ENCODE measurements at places on chromosomes 6 and 20.

DNA sequence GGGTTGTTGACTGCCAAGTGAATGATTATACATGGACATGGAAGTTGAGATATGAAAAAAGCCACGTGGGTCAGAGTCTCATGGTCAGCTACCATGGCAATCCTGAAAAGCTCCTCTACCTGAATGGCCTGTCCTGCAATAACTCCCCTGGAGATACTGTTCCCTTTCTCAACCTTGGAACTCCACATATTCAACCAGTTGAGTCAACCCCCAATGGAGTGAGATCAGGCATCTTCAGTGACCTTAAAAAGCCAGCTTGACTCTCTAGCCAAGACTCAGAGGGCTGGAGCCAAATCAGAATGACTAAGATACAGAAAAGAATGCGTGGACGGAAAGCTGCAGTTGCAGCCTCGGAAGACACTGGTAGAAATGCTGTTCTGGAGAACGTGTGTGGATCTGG is 341.3 kb downstream of the FOXA2 start:
- H3K27me3 ChIP-seq, result no peaks in the 10 kb centered on the region
- no peak overlapping the region for H3K27ac ChIP-seq
- no peaks in the 10 kb centered on the region for H3K36me3 ChIP-seq
- DNase-seq, result no peak

GRCh38 chr6:130994319-130995097 is 68.5 kb downstream of the EPB41L2 start:
- H3K27ac ChIP-seq, result no peak overlapping the region
- no peaks in the 10 kb centered on the region for H3K36me3 ChIP-seq
- H3K4me3 ChIP-seq, result no peak overlapping the region
- no peak for DNase-seq
- H3K4me1 ChIP-seq, result no peaks in the 10 kb centered on the region

DNA sequence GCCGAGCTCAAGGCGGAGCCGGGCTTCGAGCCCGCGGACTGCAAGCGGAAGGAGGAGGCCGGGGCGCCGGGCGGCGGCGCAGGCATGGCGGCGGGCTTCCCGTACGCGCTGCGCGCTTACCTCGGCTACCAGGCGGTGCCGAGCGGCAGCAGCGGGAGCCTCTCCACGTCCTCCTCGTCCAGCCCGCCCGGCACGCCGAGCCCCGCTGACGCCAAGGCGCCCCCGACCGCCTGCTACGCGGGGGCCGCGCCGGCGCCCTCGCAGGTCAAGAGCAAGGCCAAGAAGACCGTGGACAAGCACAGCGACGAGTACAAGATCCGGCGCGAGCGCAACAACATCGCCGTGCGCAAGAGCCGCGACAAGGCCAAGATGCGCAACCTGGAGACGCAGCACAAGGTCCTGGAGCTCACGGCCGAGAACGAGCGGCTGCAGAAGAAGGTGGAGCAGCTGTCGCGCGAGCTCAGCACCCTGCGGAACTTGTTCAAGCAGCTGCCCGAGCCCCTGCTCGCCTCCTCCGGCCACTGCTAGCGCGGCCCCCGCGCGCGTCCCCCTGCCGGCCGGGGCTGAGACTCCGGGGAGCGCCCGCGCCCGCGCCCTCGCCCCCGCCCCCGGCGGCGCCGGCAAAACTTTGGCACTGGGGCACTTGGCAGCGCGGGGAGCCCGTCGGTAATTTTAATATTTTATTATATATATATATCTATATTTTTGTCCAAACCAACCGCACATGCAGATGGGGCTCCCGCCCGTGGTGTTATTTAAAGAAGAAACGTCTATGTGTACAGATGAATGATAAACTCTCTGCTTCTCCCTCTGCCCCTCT is 1.1 kb downstream of the CEBPB start:
- H3K4me3 ChIP-seq, result peak overlapping the region; percentile 98
- peaks cover 16% of the 10 kb centered on the region for H3K36me3 ChIP-seq
- peak overlapping the region; percentile 100 for H3K27ac ChIP-seq

DNA sequence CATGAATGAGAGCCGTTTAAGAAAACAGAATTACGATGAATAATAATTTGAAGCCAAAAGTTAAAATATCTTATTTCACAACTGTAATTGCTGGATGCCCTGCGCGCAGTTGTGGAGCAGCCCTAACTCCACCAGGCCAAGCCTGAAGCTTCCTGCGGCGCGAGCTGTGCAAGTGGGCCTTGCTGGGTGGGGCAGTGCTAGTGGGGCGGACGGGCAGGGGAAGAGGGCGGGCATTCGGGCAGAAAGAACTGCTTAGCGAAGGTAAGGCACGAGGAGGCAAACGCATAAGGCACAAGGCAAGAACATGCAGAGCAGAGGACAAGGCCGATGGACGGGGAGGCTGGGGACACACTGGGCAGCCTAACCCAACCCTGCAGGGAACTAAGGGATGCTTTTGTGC is 2.3 kb downstream of the HLA-DQB2 start:
- no peak overlapping the region for H3K27ac ChIP-seq
- H3K27me3 ChIP-seq, result peaks cover 67% of the 10 kb centered on the region
- no peaks in the 10 kb centered on the region for H3K36me3 ChIP-seq
- H3K4me3 ChIP-seq, result no peak overlapping the region
- no peak for DNase-seq

GRCh38 chr6:18343741-18344140 is 43.4 kb upstream of the RNF144B start:
- no peak overlapping the region for H3K4me3 ChIP-seq
- H3K27me3 ChIP-seq, result no peaks in the 10 kb centered on the region
- no peak for DNase-seq
- H3K27ac ChIP-seq, result no peak overlapping the region

- H3K27me3 ChIP-seq, result no peaks in the 10 kb centered on the region
- H3K36me3 ChIP-seq, result no peaks in the 10 kb centered on the region
- no peak for DNase-seq
- H3K4me3 ChIP-seq, result no peak overlapping the region
These were observed 64.1 kb downstream of the C6orf118 start for GRCh38 chr6:165245287-165245686.

DNA sequence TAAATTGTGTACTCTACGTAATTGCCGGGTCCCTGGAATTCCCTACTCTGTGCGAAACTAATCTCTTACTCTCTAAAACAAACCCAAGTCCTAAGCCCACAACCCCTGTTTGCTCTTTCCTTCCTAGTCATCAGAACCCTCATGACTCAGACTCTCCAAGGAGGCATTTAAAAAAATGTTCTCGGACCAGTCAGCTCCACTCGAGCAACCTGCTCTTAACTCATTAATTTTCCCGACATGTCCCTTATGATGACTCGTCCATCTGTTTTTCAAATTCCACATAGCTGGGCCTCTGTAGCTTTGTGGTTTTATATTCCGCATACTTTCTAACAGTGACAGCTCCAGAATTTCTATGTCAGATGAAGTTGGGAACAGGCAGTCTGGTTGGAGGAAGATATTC is 2.6 kb upstream of the MUC22 start:
- H3K27ac ChIP-seq, result no peak overlapping the region
- peaks cover 9% of the 10 kb centered on the region for H3K4me1 ChIP-seq
- no peak for DNase-seq
- H3K27me3 ChIP-seq, result peaks cover 32% of the 10 kb centered on the region

DNA sequence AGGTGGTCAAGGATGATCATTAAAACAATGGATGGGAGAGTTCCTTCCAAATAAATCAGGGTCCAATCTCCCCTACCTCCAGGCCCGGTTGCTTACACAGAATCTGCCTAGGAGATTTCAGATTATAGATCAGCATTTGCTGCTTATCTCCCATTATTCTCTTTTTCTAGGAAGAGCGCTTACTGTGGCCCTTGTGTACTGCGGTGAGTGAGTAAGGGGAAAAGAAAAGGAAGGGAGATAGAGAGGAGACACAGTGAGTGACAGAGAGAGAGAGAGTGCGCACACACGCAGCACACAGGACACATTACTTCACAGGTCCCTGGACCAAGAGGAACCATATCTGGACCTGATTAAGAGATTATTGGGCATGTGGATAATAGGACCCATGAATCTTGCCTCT is 6.2 kb downstream of the LATS1 start:
- H3K4me3 ChIP-seq, result no peak overlapping the region
- H3K4me1 ChIP-seq, result peaks cover 52% of the 10 kb centered on the region
- peaks cover 23% of the 10 kb centered on the region for H3K36me3 ChIP-seq
- DNase-seq, result no peak
- H3K27ac ChIP-seq, result no peak overlapping the region

DNA sequence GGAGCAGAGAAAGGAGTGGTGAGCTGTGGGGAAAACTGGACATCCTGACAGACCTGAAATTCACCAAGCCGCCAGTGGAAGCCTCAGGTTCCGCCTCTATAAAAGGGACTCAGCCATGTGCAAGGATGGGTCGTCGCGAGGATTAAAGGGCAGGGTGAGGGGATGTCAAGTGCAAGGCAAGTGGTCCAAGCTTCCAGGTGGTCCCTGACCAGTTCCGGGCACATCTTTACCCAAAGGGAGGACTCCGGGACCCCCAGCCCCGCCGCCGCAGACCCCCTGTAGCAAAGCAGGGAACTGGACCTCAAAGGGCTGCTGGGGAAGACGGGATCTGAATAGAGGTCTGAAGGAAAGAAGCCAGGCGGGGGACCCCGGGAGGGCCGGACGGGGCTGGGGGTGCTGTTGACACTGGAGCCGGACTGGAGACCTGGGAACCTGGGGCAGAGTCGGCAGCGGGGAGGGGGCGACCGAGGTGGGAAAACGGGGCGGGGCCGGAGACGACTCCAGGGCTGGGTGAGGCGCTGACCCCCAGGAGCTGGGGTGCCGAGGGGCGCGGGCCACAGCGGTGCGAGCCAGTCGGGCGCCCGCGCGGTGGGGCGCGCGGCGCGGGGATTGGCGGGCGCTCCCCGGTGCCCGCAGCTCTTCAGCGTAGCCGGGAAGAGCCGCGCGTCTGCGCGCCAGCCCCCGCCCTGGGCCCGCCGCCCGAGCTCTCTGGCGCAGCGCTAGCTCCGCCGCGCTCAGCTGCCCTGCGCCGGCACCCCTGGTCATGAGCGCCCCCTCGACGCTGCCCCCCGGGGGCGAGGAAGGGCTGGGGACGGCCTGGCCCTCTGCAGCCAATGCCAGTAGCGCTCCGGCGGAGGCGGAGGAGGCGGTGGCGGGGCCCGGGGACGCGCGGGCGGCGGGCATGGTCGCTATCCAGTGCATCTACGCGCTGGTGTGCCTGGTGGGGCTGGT is at the start of gene SSTR4:
Gene SSTR4, plus strand, starts transcription at position 592 of the 951 bp plus-strand sequence. Its CDS starts 172 bp downstream, at position 764.
- no peaks in the 10 kb centered on the region for H3K36me3 ChIP-seq
- H3K27me3 ChIP-seq, result peaks cover 28% of the 10 kb centered on the region
- H3K27ac ChIP-seq, result no peak within 1 kb of the TSS
- no peak within 1 kb of the TSS for H3K4me3 ChIP-seq

DNA sequence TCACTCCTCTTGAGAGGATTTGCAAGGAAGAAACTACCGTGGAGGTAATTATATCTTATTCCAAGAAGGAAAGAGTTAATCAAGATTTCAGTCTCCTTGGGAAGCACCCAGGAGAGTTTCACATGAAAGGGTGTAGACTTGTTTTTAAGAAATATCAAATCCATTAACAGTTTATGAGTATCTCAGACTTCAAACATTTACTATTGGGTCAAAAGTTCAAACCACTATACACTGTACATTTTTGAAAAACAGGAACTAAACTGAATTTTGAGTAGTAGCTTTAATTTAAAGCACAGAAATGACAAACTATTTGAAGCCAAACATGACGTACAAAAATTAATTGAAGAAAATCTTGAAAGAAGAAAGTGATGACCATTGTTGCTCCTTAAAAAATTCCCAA is 164.0 kb downstream of the FOXC1 start:
- H3K27ac ChIP-seq, result no peak overlapping the region
- no peak overlapping the region for H3K4me3 ChIP-seq

DNA sequence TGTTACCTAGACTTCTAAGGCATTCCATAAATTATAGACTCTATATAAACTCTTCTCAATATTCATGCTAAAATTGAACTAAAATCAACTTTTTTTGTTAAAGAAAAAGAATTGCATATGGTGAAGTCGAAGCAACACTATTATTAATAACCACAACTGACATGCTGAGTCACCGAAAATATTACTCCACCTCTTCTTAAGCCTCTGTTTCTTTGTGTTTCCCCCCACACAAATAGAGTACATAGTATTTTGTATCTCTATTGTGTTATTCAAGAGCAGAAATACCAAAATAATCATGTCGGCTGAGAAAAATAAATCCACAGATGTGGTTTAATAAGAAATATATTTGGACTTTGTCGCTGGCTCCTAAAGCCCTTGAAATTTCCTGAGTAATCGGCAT is 23.8 kb downstream of the TFB1M start:
- no peak overlapping the region for H3K4me3 ChIP-seq
- DNase-seq, result no peak
- no peaks in the 10 kb centered on the region for H3K4me1 ChIP-seq
- H3K27ac ChIP-seq, result no peak overlapping the region
- H3K36me3 ChIP-seq, result peaks cover 51% of the 10 kb centered on the region

DNA sequence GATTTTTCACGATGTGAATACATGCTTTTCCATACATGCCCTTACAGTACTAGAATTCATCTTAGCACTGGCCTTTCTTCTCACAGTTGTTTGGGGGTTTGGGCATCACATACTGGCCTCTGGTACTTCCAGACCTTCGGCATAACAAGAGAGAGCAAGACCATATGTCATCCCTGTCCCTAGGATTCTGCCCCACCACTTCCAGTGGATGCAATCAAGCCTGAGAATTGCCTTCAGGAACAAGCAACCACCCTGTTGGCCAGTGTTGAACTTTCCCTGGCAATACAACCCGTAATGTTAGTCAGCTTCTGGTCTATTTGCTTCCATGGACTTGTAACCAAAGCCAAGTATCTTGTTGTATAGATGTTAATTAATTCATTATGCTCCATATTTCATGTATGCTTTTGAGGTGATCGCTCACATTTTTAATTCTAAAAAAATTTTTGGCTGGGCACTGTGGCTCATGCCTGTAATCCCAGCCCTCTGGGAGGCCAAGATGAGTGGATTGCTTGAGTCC is 15.4 kb upstream of the SLPI start:
- H3K4me1 ChIP-seq, result no peaks in the 10 kb centered on the region
- H3K27ac ChIP-seq, result no peak overlapping the region
- no peak overlapping the region for H3K4me3 ChIP-seq
- DNase-seq, result no peak
- peaks cover 36% of the 10 kb centered on the region for H3K27me3 ChIP-seq

DNA sequence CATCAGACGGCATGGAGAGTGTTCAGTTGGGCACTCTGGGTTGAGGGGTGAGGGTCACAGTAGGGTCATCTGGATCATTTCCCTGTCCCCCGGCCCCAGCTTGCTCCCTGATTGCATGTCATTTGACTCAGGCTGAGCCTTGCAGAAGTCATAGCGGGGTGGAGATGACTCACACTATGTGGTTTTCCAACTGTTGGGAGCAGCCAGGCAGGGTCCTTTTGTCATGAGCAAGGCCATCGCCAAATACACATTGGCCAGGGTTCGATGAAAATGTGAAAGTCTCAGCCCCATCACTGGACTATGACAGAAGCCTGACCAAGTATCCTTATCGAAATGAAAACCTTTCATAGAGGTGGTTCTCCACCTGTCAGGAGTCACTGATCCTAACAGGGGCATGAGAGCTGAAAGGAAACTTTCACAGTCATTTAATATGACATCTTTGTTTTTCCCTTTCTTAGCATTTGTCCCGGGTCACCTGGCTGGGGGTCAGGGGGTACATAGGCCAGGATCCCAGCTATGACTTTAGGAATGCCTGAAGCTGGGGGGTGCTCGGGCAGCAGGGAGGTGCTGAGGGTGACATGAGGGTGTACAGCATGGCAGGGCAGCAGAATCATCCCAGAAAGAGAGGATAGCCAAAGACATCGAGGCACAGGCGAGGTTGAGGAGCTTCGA is 70.2 kb upstream of the CD93 start:
- H3K4me1 ChIP-seq, result peaks cover 34% of the 10 kb centered on the region
- no peak for DNase-seq
- H3K4me3 ChIP-seq, result no peak overlapping the region
- H3K27me3 ChIP-seq, result peaks cover 39% of the 10 kb centered on the region

- H3K4me3 ChIP-seq, result no peak overlapping the region
- no peaks in the 10 kb centered on the region for H3K36me3 ChIP-seq
- no peaks in the 10 kb centered on the region for H3K4me1 ChIP-seq
- H3K27me3 ChIP-seq, result no peaks in the 10 kb centered on the region
- no peak overlapping the region for H3K27ac ChIP-seq
- DNase-seq, result no peak
These were observed 310.6 kb upstream of the BTBD3 start for GRCh38 chr20:11607047-11607446.
